ENCODE measurements at places on chromosomes 3 and 15.

GRCh38 chr3:62805580-62806277 is 69.5 kb downstream of the CADPS start:
- no peak for DNase-seq

DNA sequence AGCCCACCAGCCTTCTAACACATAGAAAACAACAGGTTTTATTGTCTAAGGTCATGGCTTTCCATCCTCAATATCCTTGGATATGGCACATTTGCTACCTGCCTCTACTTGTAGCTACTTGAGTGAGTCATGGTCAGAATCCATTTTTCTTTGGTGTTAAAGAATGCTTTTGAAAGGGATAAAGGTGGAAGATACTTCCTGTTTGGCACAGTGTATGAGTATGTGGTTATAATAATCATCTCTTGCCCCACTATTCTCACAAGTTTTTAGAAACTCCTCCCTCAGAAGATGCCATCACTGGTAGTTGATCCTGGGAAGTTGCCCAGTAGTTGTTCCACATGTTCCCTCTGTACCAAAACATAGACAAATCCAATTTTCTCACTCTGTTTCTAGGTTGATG is 508.6 kb upstream of the IL12A start:
- no peak for DNase-seq

DNA sequence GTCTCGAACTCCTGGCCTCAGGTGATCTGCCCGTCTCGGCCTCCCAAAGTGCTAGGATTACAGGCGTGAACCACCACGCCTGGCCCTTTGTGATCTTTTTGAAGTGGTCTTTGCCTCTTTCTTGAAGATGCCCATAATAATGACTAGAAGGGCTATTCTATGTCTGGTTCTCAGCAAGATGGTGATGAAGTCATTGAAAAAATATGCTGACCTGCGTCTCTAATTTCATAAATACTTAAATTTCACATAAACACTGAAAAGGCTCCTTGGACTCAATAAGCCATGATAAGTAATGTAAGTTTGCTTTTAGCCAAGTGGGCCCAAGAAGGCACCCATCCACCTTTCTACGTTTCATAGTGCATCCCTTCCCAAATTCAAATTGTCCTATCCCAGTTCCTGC is 775 bp upstream of the MAPK6 start:
- no peak for DNase-seq

DNA sequence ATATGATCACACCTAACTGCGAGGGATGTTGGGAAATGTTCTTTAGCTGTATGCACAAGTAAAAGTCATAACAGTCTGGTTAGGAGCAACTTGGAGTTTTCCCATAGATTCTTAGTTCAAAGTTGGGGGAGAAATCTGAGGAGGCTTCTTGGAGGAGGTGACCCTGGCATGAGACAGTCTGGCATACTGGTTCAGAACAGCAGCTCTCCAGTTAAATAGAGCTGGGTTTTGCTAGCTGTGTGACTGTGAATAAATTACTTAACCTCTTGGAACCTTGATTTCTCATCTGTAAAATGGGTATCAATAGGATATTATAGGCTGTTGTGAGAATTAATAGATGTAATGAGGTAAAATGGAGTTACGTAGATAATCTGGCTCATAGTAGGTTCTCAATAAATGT is 49.1 kb upstream of the DGKG start:
- no peak for DNase-seq

DNA sequence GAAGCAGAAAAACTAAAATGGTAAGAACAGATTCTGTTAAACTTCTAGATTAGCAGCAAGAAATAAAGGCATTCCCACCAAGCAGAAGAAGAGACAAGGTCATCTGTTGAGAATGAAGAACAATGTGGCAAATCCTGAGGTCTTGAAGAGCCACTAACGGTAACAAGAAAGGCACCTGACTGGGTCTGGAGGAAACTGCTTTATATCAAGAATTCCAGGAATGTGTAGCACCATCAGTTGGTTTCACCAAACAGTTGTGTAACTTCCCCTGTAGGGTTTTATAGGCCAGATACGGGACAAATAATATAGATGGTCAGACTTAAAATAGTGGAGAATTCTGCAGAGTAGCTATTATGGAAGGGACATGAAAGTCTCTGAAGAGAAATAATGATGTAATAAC is 57.3 kb downstream of the ACAP2 start:
- DNase-seq = no peak

- no peak for DNase-seq
These were observed 323.0 kb downstream of the ROBO2 start for GRCh38 chr3:77362936-77363335.

DNA sequence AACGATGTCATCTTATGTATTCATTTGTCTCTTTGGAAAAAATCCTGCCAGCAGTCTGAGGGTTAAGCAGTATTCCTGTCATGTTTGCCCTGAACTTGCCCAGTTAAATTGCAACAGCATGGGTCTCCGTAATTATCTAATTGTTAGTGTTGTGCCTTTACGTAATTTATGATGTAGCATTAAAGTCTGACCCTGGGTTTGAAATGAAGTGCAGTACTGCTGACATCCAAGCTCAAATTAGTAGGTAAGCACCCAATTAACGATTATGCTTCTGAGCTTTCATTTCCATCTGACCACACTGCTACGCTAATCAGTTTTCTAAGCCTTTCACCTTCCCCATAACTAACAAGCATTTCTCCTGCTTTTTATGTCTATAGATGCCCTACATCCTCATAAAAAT is 241.8 kb downstream of the ARRDC4 start:
- no peak for DNase-seq

DNA sequence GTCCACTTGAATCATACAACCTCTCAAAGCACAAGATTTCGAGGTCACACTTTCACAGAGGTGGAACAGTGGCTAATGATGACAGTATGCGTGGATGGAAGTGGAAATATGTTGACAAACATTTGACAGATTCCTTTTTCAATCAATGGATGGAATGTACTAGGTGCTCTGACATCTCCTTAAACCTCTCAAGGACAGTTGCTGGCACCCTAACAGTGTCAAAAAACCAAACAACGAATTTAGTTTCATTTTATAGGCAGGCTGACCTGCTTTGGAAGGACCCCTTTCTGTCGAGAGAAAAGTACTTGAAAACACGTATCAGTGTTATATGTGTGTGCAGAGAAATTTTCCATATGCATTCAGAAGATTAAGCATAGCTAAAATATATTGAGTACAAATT is 779.8 kb upstream of the LMCD1 start:
- DNase-seq = no peak

GRCh38 chr3:175193815-175194518 is 334.8 kb downstream of the NAALADL2 start:
- no peak for DNase-seq

DNA sequence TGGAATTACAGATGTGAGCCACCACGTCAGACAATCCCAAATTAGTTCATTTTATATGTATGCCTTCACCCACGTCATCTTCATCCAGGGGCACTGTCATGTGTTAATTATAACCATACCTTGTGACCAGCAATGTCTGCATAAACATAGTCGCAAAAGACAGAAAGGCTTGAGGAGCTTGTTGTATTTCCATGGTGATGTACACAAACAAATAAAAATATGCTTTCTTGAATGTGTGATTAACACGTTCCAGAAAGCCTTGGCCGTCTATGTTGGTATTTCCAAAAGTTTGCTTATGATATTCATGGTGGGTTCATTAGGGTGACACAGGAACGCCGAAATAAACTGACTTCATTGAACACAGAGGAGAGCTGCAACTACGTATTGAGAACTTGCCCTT is 524.7 kb upstream of the ZNF717 start:
- DNase-seq = no peak

- no peak for DNase-seq
These were observed 118.5 kb upstream of the LMOD3 start for GRCh38 chr3:69240651-69241568.

DNA sequence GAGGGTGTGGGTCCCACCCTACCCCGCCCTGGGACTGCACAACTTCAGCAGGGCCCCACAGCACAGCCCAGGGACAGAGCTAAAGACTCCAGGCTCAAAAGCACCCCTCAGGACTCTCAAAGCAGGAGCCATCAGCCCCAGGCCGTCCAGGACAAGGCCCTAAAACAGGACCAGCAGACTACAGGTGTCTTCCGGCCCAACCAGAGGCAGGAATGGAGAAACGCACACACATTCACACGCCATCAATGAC is 26.1 kb downstream of the ATRIP start:
- no peak for DNase-seq

- DNase-seq = no peak
These were observed 87.9 kb downstream of the ULK4 start for GRCh38 chr3:41874022-41874421.
